Activated CD8-positive, alpha-beta memory T cell treated with anti-CD3 and anti-CD28 coated beads for 1 hour (primary cell): ENCODE measurements at places on chromosomes 3 and 15.

DNA sequence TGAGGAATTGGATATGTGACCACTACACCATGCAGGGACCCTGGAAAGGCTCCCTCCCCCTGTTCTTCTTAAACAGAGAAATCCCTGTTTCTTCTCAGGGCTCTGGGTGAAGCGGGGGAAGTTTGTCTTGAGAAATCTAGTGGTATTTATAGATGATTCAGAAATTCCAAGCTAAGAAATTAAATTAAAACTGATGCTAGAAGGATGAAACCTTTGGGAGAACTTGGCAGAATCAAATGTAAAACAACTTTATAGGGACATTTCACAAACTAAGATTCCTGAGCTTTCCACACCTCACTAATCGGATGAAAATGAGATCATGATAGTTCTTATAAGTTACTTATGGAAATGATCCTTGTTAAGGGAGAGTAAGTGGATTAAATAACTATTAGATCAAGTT is 54.2 kb downstream of the FBXL2 start:
- no peak for DNase-seq

DNA sequence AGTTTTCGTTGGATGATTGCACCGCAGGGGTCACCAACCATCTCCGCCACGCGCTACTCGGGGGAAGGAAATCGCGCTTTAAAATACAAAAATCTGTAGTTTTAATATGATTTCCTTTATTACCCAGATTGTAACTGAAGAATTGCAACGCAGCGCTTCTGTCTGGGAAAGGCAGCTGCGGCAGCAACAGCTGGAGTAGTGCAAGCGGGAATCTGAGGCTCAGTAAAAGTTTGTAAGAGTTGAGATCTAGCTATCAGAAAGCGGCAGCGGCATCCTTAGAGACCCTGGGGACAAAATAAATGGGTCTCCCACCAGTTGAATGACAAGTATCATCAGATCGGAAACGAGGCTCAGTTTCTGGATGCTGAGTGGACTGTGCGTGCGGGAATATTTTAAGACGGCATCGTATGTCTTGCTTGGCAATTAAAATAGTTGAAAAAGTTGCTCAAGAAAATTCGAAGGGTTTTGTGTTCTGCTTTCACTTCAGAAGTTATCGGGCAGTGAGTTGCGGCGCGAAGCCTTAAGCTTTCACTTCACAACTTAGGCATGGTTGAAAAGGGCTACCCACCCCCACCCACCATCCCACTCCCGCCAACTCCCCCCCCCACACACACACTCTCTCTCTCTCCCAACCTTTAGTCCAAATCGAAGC is 2.7 kb downstream of the MECOM start:
- no peak for DNase-seq

DNA sequence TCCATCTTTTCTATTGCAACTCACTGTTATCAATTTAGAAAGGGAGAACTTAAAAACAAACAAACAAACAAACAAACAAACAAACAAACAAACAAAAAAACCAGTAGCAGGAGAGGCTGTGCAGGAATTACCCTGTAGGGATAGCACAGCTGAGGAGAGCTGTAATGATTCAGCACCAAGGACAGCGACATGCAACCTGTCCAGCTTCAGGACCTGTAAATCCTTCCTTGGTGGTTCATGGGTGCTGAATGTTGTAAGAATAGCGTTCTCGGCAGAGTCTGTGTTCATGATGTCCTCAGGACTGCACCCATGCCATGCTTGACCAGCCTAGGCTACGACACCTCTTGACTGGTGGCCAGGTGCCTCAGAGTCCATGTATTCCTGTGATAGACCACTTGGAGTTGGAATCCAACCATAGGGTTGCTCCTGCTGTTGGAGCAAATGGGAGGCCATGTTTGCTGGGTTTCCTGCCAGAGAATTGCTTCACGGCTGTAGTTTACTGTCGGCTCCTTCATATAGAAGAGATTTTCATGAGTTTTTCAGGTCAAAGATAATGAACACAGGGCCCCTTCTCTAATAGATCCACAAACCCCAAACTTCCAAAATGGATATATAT is 65.9 kb downstream of the CACNA2D3 start:
- no peak for DNase-seq

DNA sequence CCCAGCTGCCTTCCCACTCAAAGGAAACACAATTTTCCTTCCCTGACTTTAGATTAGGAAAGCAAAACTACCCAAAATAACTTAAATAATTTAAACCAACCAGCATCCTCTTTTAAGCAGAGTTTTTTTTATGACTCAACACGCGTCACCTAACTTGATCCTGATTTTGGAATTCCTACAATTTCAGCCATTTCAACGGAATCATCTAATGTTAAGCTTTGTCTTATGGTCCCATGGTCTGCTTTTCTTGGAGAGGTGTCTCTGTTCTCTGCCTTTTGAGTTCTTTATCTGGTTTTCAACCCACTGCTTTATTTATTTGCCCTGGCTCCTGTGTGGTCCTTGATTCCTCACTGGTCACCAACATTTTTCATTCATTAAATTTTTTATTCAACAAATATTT is 219.2 kb upstream of the ARHGEF26 start:
- no peak for DNase-seq

- DNase-seq, result no peak
Observed at GRCh38 chr15:52383100-52383588, 87.5 kb upstream of the MYO5C start.

DNA sequence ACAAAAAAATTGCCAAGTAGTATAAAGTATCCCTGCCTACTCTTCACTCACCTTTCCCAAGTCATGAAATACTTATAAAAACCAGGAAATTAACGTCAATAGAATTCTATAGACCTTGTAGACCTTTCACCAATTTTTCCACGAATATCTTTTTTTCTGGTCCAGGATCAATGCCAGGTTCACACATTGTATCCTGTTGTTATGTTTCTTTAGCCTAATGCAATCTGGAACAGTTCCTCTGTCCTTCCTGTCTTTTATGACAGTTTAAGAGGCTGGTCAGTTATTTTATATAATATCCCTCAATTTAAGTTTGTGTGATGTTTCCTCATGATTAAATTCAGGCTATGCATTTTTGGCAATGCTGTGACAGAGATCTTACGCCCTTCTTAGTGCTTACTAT is 63.2 kb upstream of the MAGI1 start:
- DNase-seq, result no peak

GRCh38 chr3:182234881-182235280 is 523.2 kb downstream of the SOX2 start:
- no peak for DNase-seq

DNA sequence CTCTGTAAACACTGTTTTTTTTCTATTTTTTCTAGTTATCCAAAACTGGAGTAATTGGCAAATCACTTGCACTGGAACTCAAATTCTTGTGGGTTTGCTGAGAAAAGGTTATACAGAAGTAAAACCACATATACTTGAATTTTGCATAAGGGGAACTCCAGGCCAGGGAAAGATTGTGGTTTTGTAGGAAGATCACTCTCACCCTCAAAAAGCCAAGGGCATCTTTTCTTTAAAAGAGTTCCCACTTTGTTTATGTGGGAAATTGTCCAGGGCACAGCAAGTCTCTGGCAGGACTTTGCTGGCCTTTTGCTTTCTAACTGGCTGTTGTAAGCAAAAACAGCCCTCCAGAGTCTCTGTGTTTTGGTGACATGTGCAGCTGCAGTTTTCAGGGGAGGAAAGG is 340.3 kb upstream of the RBMS3 start:
- DNase-seq, result no peak

DNA sequence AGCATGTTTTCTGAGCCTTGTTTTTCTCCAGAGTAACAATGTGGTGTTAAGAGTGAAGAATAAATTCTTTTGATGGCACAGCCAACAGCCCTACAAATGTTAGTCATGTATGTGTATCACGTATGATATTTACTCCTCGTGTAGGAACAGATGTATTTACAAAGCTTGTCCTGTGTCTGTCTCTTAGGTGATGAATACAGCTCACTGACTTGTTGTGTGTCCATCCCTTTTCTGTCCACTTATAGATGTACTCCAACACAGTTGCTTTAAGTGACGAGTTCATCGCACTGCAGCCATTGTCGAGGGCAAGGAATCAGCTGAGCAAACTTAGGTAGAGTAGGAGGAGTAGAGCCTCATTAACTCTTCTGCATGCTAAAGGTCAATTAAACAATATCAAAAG is 78.1 kb downstream of the DCUN1D1 start:
- DNase-seq, result no peak

DNA sequence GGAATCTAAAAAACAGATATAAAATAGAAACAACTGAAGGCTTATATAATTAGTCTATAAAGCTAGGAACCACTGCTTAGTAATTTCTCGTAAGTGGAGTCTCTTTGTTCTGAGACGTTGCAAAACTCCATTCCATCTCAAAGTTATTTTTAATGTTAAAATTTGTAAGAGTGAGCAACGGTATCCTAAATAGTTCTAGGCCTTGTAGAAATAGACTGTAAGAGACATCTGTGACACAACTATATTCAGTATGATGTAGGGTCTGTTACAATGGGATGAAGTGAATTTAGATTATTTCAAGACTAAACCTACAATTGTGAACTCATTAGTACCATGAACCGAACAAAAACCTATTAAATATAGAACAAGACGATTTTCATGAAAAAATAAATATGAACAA is 57.2 kb downstream of the UBE3A start:
- no peak for DNase-seq

- DNase-seq, result no peak
Observed at GRCh38 chr15:40047415-40048210, 8.6 kb upstream of the SRP14 start.

DNA sequence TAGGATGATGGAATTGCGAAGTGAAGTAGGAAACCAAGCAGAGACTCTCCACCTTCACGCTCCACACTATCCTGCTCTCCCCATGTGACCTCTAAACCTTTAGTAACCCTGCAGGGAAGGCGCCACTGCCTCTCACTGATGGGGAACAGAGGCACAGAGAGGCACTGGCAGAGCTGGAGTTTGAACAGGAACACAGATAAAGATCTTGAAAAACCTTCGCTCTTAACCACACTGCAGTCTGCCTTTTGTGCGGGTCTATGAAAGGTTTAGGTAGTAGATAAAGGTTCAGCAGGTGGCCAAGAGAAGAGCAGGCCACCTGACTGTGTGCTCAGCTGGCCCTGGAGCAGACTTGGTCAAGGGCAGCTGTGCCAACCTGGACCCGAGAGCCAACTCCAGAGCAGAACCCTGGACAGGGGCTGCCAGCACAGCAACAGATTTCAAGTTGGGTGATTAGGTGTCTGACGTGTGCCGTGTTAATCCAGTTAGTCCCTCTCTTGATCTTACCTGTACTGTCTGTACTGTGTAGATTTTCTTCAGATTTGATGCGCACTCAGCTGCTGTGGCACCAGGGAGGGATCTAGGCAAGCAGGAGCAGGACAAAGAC is 15.2 kb downstream of the EIF4E3 start:
- DNase-seq, result no peak

- no peak for DNase-seq
Observed at GRCh38 chr3:47473391-47473790, 2.4 kb downstream of the SCAP start.

DNA sequence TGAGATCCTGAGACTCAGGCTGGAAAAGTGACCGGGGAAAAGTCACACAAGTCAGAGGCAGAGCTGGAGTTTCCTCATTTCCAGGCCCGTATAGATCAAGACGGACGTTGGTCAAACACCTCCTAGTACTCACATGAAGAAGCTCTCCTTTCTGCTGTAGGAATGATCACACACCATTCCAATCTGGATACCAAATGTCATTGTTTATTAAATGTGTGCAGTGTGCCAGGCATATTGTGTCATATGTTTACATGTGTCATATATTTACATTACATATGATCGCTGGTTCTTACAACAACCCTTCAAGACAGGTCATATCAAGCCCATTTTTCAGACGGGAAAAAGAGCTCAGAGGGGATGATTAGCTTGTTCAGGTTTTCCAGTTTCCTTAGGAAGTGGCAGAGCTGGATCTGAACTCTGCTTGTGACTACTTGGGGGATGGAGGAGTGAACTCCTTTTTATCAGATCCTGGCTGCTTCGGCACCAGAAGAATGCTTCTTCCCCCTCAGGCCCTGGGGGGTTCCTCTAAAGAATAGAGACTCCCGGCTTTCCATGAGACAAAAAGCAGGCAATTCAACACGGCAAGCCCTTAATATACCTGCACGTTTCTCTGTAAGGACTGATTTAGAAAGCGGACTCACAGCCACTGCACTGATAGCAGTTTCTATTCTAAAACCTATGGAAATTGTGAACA is 41.9 kb downstream of the FAM43A start:
- DNase-seq, result no peak

DNA sequence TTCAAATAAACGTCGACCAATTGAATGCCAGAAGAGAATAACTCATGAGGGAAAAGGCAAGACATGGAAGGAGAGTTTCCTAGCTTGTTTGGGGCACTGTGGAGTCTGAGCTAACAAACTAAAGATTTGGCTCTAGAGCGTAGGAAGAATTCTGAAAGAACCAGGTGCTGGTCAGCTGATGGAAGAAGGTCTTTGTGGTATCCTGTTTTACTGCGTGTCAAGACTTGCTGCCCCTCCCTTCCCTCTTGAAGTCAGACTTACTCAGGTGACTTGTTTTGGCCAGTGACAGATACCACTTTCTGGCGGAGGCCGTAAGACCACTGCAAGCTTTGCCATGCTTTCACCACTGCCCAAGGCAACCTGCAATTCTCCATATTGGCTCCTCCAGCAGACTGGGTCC is 673 bp upstream of the HCLS1 start:
- no peak for DNase-seq

GRCh38 chr3:24936574-24936973 is 441.9 kb upstream of the THRB start:
- no peak for DNase-seq

DNA sequence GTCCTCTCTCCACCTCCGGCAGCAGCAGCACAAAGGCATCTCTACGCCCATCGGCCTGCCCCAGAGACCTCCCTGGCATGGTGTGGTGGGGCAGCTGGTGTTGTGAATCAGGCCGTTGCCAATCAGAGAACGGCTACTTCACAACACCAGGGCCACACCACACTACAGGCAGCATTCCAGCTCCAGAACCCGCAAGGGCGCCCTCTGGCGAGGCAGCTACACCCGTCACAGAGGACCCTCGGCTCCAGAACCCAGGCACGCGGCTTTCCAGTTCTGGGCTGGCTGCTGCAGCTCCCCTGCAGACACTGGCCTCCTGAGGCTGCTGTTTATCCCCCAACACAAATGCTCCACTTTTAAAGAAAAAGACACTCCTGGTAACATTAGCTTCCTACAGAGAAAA is 127.5 kb upstream of the TOPAZ1 start:
- DNase-seq, result peak; percentile 17

DNA sequence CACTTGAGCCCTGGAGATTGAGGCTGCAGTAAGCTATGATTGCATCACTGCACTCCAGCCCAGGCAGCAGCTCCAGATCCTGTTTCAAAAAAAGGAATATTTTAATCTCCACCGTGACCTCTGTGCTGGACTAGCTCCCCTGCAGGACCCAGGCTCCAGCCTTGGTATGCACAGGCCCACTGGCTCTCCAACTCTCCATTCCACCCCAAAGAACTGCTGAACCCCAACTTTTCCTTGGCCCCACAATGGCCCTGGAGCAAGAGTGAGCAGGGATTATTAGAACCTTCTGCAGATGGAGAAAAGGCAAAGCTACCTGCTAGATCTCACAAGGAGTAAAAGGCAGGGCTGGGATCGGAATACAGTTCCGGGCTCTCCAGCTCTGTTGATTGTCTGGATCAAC is 32.8 kb upstream of the SFMBT1 start:
- DNase-seq, result no peak
